Activated CD4-positive, alpha-beta T cell treated with anti-CD3 and anti-CD28 coated beads for 48 hours (primary cell): ENCODE measurements at places on chromosomes 2 and 18.

GRCh38 chr2:216578325-216578724, 54.9 kb upstream of the IGFBP2 start:
- DNase-seq, result no peak

GRCh38 chr2:20471902-20472559, 25.2 kb downstream of the RHOB start:
- no peak for DNase-seq

GRCh38 chr2:223765221-223765785, 72.1 kb downstream of the AP1S3 start:
- no peak for DNase-seq

- DNase-seq, result no peak
Measured at GRCh38 chr2:45026924-45027450, 17.7 kb upstream of the SIX2 start.

GRCh38 chr2:161580426-161580825, 43.8 kb upstream of the SLC4A10 start:
- no peak for DNase-seq

- no peak for DNase-seq
Measured at GRCh38 chr2:10399358-10399757, 48.8 kb downstream of the ODC1 start.

DNA sequence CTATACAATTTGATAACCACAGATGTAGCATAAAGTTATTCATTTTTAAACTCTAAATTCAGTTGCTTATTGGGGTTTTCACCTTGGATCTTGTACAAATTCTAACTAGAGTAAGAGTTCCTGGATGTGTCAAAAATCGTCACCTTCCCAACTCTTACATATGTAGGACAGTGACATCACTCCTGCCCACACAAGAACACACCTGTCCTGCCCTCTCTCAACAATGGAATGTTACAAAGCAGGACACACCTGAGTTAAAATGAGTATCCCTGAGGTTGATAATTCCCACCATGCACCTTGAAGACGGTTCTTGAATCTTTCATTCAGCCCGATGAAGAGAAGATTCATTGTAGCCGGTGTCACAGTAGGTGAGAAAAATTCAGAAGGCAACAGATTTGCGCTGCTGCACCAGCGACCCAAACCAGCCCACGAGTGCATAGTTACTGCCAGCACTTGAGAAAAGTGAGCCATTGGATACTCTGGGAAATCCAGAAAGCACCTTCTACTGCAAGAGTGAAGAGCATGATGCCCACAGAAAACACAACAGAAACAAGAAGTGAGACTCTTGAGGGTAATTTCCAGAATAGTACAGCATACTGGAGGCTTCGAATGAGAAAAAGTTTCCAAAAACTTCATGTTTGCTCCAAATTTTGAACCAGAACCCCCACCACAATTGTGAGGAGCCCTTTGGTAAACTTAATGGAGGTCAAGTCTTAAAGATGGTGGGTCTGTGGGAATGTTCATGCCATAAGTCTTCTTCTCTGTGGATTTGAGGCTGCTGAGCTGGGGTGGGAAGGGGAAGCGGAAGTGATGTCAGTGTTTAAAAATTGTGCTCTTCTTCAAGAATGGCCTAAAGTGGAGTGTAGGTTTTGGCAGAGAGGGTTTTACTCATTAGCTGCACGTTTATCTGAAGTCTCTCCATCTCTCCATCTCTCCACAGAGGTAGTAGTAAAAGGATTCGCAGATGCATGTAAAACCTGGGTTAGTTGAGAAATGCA, 34.7 kb upstream of the ADAM23 start:
- no peak for DNase-seq

DNA sequence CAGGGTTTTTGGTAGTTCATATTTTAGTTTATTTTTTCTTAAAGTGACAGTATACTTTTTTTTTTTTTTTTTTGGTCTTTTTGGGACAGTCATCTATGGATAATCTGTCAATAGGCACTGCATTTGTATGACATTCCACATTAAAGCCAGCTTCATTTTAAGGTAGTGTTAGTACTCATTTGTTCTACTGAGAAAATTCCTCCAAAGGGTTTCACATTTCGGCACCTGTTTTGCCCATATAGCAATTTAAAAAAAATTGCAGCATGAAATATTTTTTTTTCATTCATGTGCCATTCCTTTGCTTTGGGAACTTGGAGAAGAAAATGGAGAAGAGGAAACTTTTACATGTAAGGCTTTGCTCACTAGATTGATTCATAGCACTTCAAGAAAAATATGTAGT, 276.3 kb upstream of the TCF4 start:
- no peak for DNase-seq

- DNase-seq, result no peak
Measured at GRCh38 chr2:9971105-9971818, 19.8 kb downstream of the GRHL1 start.

DNA sequence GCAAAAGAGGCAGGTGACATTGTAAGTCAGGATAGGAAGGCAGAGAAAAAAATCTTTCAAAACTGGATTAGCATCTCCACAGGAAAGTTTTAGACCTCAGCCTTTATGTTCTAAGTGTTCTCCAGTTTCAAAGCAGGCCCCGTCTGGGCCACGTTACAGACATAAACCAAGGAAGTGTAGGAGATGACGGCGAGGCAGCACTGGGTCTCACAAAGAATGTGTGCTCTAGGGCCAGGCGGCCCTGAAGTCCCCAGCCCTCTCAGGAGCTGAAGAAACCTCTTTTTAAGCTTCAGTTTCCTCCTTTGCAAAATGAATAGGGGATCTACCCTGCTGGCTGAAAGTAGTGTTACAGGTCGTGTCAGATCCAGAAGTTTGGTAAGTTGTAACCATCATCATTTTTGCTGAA, 81.7 kb downstream of the SPRED2 start:
- DNase-seq, result no peak

GRCh38 chr18:48611203-48611602, 72.4 kb downstream of the CTIF start:
- no peak for DNase-seq

- no peak for DNase-seq
Measured at GRCh38 chr2:179796213-179797007, 65.0 kb downstream of the ZNF385B start.

- no peak for DNase-seq
Measured at GRCh38 chr2:2769481-2770431, 438.7 kb upstream of the MYT1L start.

DNA sequence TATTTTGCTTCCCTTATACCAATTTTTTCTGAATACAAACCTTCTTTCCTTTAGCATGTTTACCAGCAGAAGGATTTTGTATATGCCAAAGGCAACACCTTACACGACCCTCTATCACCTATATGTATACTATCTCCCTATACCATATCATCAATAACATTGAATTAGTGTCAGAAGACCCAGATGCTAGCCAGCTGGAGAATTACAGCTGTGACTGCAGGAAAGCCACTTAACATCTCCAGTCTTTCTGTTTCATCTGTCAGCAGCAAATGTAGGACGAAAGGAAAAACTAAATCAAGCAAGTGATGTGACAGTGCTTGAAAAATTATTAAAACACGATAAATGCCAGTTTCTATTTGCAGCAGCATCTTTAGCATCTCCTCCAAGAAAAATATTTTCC, 193.7 kb downstream of the STK39 start:
- DNase-seq, result no peak
